ENCODE measurements at places on chromosomes 4 and X.

DNA sequence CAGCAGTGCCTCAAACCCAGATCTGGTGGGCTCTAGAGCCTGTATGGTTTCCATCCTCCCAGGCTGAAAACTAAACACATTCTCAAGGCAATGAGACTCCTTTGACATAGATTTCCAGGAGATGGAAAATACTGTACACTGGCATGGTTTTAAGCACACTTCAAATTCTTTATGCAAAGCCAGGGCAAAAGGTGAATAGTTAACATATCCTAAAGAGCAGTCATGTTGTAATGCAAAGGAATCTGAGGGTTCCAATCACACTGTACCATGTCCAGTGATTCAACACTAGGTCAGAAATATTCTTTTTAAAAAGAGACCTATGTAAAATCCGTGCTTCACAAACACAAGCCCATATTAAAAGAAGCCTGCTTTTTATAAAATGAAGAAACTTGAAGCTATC, 195.3 kb downstream of the QDPR start:
- DNase-seq: no peak

DNA sequence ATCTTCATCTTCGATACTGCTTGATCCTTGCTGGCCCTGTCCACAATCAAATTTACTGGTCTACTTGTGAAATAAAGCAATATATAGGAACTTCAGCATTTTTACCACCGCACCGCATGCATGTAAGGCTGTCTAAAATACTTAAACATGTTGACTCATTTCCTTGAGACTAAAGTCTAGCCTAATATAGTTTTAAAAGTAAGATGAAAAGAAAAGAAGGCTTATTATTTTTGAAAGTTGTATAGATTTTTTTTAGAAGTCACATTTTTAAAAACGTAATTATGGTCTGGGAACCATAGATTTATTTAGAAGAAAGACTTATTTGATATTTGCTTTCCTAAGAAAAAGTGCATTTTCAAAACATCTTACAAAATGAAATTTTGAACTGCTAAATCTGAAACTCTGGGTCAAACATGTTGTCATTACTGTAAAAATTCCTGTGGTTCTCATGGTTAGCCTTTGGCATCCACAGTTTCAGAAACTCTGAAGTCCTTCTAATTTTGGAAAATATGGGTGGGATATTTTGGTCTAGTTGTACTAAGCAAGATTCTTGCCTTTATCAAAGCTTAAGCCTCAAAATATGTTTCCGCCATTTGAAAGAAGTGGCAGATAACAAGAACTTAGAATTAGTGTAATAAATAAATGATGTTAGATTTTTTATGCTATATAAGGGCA, 423.5 kb upstream of the CTSO start:
- DNase-seq: no peak

- no peak for DNase-seq
Measured at GRCh38 chrX:302975-303374, 15.6 kb downstream of the GTPBP6 start.

- DNase-seq: no peak
Measured at GRCh38 chr4:135724421-135724820, 1522.8 kb upstream of the PABPC4L start.

- no peak for DNase-seq
Measured at GRCh38 chrX:66680451-66680850, 41.6 kb upstream of the EDA2R start.

Measured in NCI-H1105 treated with DMSO at 0.1 percent for 48 hours (cell line).